Head of caudate nucleus (tissue), 42 donors: ENCODE measurements at places on chromosomes 2 and 18.

DNA sequence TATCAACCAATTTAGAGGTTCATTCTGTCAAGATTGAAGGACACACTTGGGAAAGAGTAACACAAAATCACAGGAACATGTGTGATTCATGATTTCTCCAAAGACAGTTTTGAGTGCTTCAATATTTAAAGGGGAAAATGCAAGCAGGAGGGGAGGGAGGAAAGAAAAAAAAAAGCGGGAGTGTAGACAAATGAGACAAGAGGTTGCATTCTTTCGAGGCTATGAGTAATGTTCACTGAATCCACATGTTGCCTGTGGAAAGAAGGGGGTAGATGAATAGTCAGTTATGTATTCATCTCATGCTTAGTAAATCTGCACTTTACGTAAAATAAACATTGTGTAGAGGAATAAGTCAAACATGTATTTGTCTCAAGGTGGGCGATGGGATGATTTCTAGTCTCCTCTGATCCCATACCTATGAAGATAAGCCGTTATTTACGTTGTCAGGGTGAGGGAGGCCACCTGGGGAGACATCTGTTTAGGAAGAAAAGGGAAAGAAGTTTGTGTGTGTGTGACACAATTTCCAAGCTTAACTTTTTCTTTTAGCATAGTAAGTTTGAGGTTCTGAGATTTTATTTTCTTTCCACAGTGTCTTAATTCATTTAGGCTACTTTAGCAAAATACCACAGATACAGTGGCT lies 211.0 kb upstream of the ZC3H15 start:
- DNase-seq: no peak

- no peak for DNase-seq
Measured at GRCh38 chr18:49531678-49532153, 30.1 kb upstream of the LIPG start.

DNA sequence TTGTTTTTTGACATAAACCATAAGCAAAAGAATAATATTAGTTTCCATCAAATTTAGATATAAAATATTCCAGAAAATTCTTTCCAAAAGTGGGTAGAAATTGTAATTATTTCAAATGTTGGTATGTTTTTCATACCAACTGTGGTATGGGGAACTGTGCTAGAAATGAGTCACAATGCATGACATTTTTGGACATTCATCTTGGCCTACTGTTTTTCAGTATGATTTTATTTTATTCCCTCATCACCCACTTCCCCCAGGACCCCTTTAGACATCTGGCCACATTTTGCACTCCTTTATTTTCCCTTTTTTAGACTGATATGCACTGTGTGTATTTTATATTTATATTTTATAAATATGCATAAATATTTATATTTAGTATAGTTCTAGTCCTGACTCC lies 97.1 kb downstream of the DPP4 start:
- DNase-seq: no peak

GRCh38 chr2:10721396-10722251 lies at the start of gene ATP6V1C2:
Gene ATP6V1C2, plus strand, starts transcription at chr2:10721630. Its CDS starts 1,220 bp downstream, at chr2:10722850.
- DNase-seq: no peak

DNA sequence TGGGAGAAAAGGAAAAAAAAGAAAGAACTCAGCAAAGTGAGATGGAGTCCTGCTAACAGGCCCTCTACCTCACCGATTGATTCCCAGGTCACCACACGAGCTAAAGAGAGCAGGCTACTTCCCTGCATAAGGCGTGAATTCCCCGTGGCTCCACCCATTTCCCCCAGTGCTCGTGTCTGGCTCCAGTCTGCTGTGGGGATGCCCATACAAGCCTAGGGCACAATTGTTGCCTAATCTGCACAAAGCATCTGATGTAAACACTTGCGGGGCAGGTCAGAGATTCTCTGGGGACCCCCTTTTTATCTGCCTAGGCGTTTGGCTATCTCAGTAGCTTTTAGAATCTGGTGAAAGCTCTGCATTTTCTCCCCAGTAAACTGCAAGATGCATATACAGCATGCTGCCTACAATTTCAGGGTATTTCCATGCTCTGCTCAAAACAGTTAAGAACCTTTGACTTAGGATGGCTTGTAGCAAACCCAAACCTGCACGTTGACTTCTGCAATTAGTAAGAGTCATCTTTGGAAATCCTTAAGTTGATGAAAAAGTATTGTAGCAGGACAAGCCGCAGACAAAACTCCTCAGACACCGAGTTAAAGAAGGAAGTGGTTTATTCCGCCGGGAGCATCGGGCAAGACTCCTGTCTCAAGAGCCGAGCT lies 34.8 kb downstream of the MYO3B start:
- DNase-seq: no peak
